Stimulated activated CD4-positive, alpha-beta T cell treated with anti-CD3 and anti-CD28 coated beads, Interleukin-12 subunit alpha, Interleukin-12 subunit beta, amount 100 ng/mL, for 24 hours (primary cell): ENCODE measurements at places on chromosomes 7 and 10.

- peak; percentile 55 for DNase-seq
Observed at GRCh38 chr7:141585592-141586510, 34.6 kb downstream of the AGK start.

DNA sequence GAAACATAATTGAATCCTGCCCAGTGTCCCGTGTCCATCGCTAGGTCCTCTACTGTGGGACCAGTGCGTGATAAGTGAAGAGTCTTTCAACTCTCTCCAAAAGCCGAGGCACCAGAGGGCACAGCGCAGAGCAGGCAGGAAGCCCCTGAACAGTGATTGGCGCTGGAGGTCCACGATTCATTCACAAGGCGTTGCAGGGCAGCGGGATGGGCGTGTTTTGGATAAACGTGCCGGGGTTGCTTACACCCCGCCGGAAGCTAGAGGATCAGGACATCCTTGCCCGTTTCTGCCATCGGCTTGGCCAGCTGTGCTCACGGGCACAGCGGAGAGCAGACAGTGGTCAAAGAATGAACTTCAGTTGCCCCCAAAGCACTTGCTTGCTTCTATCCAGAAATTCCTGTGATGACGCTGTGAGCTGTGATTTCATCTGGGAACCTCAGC lies 86.0 kb upstream of the PFKP start:
- DNase-seq = no peak

DNA sequence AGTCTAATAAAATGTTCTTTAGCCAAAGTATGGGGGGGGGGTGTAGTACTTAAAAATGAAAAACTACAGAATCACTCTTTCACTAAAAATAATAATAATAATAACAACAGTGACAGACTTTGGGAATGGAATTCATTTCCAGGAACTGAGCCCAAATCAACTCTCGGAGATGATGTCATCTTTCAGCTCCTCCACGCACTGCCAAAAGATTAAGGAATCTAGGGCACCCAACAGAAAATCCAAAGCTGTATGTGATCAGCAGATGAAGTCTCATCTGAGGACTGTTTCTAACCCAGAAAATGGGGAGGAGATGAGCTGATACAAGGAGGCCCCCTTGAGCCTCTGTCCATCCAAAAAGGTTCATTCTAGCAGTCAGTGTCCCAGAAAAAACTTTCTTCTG lies 54.5 kb downstream of the GRB10 start:
- no peak for DNase-seq

DNA sequence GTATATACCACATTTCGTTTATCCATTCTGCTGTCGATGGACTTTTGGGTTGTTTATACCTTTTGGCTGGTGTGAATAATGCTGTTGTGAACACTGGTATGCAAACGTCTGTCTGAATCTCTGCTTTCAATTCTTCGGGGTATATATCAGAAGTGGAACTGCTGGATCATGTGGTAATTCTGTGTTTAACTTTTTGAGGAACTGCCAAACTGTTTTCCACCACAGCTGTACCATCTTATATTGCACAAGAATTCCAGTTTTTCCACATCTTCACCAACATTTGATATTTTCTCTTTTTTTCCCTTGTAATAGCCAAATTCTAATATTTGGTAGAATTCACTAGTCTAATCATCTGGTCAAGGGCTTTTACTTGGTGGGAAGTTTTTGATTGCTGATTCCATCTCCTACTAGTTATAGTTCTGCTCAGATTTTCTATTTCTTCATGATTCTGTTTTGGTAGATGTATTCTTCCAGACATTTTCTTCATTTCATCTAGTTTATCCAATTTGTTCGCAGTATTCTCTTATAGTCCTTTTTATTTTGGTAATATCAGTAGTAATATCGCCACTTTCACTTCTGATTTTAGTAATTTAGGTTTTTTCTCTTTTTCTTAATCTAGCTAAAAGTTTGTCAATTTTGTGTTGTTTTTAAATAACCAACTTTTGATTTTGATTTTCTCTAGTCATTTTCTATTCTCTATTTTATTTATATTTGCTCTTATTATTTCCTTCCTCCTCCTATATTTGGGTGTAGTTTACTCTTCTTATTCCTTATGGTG lies 271.2 kb downstream of the ZEB1 start:
- DNase-seq = no peak

DNA sequence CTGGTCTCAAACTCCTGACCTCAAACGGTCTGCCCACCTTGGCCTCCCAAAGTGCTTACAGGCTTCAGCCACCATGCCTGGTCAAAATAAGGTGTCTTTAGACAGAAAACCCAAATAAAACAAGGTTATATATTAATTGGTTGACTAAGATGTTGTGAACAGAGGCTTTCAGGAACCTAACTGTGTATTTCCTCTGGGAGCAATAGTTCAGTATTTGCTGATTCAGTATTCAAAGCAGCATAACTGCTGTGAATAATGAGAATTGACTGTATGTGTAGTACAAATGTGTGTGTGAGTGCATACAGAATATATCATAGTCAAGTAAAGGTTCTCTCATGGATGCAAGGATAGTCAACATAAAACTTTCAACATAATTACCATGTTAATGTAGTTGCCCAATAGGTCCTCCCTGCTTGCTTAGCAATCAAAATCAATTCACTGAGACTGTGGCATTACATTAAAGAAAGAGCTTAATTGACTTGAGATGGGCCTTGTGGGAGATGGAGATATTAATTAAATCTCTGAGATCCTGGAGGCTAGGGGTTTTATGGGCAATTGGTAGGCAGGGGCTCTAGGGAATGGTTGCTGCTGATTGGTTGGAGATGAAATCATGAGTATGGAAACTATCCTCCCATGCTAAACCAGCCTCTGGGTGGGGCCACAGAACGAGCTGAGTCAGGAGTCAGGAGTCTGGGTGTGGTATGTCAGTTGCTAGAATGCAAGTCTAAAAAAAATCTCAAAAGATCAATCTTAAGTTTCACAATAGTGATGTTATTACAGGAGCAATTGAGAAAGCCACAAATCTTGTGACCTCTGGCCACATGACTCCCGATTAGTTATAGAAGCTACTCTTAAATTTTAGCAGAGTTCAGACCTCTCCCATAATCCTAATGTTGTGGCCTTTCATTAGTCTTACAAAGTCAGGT lies 162.7 kb downstream of the AKR1D1 start:
- no peak for DNase-seq

GRCh38 chr10:62733654-62734293 lies 70.7 kb upstream of the ADO start:
- DNase-seq = no peak

GRCh38 chr10:120017733-120018417 lies 125.3 kb downstream of the SEC23IP start:
- DNase-seq = no peak

DNA sequence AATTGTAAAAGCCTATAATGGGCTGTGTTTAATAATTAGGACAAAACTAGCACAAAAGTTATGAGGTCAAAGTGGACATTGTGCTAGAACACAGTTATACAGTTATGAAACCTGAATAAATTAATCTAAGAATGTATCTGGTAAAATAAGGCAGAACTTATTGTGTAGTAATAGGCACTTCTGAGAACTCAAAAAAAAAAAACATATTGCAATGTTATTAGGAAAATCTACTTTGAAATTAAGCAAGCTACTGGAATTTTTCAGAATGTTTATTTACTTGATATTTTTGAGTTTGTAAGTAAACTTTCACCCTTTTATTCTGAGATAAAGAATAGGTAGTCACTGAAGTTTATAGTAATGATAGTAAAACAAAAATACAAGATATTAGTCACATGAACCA lies 135.8 kb upstream of the ABCB5 start:
- DNase-seq = no peak

GRCh38 chr10:104630731-104631130 lies 10.4 kb upstream of the SORCS3 start:
- DNase-seq = no peak

DNA sequence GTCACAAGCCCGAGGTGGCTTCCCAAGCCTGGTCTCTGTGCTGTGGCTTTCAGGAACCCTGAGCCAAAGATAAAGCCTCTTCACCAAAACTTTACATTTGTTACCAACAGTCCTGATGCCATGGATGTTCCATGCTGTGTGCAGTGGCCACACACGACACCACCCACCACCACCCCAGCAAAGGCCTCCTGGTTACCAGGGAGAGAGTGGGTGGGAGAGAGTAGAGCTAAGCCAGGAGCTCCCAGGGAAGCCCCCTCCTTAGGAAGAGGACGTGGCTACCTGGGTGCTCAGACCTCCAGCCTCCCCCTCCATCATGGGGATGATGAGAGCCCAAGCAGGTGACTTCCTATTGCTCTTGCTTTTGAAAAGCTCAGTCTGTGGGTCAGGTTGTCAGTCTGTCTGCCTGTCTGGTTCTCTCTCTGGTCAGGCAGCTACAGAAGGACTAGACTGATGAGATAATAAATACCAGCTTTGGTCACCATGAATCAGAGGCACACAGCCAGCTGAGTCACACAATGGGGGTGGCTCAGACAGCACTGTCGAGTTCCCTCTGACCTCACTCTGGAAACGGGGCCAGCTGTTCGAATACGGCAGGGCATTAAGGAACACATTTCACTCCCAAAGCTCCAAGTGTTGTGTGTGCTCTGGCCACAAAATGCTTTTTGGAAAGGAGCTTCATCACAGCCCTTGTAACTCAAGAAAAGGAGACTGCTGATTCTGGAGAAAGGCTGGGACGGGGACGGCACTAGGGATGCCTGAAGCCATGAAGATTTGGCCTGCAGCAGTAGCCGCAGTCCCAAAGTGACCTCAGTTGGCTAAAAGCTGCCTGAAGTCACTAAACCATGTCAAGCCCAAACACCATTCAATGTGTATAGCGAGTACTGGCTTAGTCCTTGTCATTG lies 166.0 kb downstream of the FANK1 start:
- no peak for DNase-seq

DNA sequence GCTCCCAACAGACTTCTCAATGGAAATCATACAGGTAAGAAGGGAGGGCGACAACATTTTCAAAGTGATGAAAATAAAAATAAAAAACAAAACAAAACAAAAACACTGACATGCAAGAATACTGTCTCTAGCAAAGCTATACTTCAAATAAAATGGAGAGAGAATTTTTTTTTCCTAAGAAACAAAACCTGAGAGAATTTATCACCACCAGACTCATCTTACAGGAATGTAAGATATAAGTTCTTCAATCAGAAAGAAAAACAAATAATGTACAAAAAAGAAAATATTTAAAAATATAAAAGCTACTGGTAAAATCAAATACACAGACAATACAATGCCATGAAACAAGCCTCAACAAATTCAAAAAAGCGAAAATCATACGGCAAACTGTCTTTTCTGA lies 113.2 kb downstream of the NRBF2 start:
- DNase-seq = no peak

DNA sequence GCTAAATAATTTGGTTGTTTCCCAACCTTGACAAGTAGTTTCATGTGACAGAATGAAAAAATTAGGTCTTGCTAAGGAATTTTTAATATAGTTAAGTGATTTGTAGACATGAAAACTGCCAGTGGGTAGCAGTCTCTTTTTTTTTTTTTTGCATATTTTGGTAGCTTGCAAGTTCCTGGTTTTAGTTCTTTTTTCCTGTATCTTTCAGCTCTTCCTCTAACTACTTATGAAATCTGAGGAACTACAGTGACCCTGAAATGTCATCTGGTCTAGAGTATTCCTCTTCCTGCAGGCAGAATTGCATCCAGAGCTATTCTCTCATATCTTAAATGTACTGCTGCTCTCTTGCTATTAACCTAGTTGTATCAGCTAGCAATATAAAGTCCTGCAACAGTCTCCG lies 160.4 kb downstream of the HDAC9 start:
- no peak for DNase-seq

DNA sequence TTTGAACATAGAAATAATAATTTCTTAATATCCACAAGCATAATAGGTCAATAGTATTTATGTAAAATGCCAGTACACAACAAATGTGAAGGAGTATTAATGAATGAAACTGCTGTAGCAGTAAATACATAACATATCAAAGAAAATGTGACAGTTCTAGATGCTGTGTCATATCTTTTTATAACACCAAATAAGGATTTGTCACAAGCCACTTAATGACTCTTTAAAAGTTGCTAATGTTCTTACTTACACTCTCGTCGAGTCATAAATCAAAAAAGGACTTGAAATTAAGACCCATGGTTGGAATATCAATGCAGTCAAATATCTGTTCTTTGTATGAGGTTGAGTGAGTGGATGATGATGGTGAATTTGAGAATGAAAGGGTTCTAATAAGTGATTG lies 96.6 kb downstream of the CELF2 start:
- no peak for DNase-seq

DNA sequence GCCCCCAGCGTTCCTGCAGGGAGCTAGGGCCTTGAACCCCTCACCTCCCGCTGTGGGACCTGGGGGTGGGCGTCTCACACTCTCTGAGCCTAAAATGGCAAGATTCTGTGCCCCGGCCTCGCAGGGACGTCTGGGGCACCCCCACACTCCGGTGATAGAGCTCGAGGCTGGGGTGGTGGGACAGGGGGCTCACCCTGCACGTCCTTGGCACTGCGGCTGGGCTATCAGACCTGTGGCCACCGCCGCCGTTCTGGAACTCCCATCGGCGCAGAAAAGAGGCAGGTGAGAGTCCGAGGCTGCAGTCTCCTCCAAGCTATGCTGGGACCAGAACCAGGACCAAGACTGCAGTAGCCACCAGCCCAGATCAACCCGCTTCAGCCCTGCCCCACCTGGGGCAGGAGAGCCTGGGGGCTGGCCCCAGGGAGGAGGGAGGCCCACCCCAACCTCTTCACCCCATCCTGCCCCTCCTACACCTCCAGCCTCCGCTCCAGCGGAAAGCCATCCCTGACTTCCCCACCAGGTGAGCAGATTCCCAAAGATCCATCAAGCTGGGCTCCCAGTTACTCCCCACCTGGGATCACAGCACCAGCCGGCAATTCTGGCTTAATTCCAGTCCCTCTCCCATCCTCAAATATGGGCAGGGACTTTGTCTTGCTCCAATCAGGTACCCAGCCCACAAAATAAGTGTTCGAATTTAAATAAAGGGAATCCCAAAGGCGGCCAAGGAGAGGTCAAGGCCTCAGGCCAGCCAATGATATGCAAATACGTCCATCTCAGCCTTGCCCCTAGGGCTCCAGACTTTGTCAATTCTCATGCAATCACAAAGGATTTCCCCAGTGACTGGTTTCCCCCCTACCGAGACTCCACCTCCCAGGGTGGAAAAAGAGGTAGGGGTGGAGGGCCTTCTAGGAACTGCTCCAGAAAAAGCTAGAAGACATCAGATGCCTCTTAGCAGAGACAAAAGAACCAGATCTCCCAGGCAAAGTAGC lies 16.4 kb downstream of the TNRC18 start:
- DNase-seq = no peak

DNA sequence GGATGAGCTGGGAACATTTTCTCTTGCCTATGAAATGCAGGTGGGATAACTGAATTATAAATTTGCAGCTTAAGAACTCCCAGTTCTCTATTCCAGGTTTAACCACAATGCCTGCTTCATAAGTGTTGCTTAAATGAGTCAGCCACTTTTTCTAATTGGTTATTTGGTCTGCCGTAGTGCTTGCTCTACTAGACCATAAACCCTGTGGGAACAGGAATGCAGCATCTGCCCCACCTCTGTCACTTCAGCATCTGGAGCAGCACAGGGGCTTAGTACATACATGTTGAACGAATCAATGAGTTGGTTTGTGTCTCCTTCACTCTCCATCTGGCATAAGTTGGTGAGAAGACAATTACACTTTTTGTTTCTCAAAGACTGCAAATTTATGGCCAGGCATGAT lies 95.2 kb upstream of the PTER start:
- DNase-seq = no peak

GRCh38 chr10:37263304-37263703 lies 137.9 kb downstream of the ANKRD30A start:
- DNase-seq = no peak
